Activated T-helper 1 cell treated with anti-CD3 and anti-CD28 coated beads, Interleukin-12 subunit alpha, Interleukin-12 subunit beta, Interleukin-2, Interleukin-4 antibody, amounts not matched to agents 30 ng/mL and 10 ng/mL and 1 ng/mL, durations not matched to agents 14 hours and 24 hours and 36 hours (primary cell): ENCODE measurements at places on chromosomes 7 and 10.
A peak's percentile ranks its signal among the peaks of the same experiment; 100 is the strongest.

DNA sequence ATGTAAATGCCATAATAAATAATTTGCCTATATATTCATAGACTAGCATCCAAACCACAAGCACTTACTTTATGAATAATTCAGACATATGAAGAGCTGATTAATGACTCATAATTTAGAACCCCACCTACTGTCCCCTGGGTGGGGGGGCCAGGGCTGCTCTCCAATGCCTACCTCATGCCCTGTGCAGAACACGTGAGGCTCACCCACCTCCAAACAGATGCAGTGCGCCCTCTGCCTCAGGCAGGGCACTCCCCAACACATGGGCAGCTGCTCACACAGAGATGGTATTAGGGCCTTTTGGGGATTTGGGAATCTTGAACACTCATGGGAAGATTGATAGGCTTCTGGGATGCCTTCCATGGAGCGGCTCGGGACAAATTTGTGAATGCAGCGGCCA is 75.1 kb upstream of the INSIG1 start:
- H3K27ac ChIP-seq: no peak overlapping the region
- peaks cover 6% of the 10 kb centered on the region for H3K4me1 ChIP-seq
- no peak overlapping the region for H3K4me3 ChIP-seq
- no peak for DNase-seq
- peaks cover 12% of the 10 kb centered on the region for H3K27me3 ChIP-seq

DNA sequence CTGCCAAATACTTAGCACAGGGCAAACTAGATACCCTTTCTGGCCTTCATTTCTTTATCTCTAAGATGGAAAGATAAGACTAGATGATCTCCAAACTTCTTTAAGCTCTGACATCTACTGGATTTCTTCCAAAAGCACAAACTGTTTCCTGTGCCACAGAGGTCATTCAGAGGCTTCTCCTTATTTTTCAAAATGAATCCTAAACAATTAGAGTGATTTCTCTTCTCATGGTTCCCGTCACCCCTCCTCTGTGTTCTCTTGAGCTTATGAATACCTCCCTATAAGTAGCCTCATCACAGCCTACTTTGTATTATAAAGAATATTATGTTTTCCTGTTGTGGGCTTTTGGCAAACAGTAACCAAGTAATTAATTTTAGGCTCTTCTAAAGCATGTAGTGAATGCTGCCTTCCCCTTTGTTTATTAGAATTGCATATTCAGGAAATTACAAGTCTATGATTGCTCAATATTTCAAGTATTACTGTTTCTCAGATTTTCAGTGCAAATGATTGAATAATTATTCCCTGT is 179.5 kb downstream of the REEP3 start:
- DNase-seq: no peak
- no peaks in the 10 kb centered on the region for H3K27me3 ChIP-seq
- no peak overlapping the region for H3K27ac ChIP-seq
- H3K4me3 ChIP-seq: no peak overlapping the region
- H3K36me3 ChIP-seq: no peaks in the 10 kb centered on the region

DNA sequence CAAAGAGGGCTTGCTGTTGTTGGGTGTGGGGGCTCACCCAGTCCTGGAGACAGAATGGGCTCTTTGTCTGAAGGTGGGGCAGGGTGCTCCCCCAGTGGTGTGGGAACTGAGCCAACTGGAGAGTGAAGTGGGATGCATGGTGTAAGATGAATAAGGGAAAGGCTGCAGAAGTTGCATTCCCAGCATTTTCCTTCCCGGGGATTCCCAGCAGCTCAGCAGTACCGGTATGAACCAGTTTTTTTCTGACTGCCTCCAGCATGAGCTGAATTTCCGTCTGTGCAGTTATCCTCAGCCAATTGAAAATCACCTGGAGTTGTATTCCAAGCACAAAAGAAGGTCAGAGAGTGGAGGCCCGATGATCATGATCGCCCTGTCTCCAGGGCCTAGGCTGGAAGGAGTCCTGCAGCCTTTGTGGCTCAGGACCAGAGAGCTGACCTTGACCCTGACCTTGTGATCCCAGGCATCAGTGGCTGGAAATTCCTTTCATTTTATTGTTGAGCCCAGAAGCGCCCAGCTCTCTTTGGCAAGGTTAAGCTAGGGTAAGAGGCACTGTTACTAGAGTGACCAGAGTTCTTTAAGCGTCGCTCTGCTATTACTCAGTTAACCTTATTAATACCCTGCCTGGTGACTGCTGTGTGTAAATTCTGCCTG is 33.4 kb downstream of the OGDH start:
- H3K4me1 ChIP-seq: peaks cover 75% of the 10 kb centered on the region
- H3K27ac ChIP-seq: peak overlapping the region; percentile 100
- peaks cover 27% of the 10 kb centered on the region for H3K36me3 ChIP-seq
- no peaks in the 10 kb centered on the region for H3K27me3 ChIP-seq
- no peak for DNase-seq

- no peaks in the 10 kb centered on the region for H3K4me1 ChIP-seq
- H3K27ac ChIP-seq: no peak overlapping the region
- no peaks in the 10 kb centered on the region for H3K36me3 ChIP-seq
- H3K27me3 ChIP-seq: peaks cover 1% of the 10 kb centered on the region
- H3K4me3 ChIP-seq: no peak overlapping the region
Measured at GRCh38 chr7:130683026-130683425, 3.3 kb downstream of the TSGA13 start.

GRCh38 chr10:88968391-88968790 is 15.8 kb upstream of the ACTA2 start:
- no peaks in the 10 kb centered on the region for H3K4me1 ChIP-seq
- no peak overlapping the region for H3K27ac ChIP-seq
- DNase-seq: no peak
- H3K4me3 ChIP-seq: no peak overlapping the region

DNA sequence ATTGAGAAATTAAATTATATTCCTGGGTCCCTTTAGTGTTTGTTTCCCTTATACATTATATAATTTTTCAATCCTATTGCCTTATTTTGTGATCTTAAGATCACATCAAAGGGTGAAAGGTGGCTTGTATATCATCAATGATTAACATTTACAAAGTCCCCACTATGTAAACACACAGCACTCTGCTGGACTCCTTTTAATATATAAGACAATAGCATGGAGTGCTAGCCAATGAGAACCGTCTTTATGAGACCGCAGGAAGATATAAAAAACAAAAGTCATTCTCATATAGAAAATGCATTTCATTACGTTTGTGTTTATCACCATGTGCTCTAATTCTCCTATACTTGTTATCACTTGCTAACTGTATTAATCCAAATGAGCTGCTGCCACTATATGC is 108.5 kb downstream of the HOXA1 start:
- no peak for DNase-seq
- peaks cover 2% of the 10 kb centered on the region for H3K27me3 ChIP-seq
- no peaks in the 10 kb centered on the region for H3K4me1 ChIP-seq
- no peak overlapping the region for H3K4me3 ChIP-seq
- H3K27ac ChIP-seq: no peak overlapping the region
- no peaks in the 10 kb centered on the region for H3K36me3 ChIP-seq

GRCh38 chr7:117312593-117313580 is 10.0 kb downstream of the WNT2 start:
- H3K4me1 ChIP-seq: no peaks in the 10 kb centered on the region
- H3K4me3 ChIP-seq: no peak overlapping the region
- H3K27ac ChIP-seq: no peak overlapping the region
- H3K27me3 ChIP-seq: peaks cover 2% of the 10 kb centered on the region

DNA sequence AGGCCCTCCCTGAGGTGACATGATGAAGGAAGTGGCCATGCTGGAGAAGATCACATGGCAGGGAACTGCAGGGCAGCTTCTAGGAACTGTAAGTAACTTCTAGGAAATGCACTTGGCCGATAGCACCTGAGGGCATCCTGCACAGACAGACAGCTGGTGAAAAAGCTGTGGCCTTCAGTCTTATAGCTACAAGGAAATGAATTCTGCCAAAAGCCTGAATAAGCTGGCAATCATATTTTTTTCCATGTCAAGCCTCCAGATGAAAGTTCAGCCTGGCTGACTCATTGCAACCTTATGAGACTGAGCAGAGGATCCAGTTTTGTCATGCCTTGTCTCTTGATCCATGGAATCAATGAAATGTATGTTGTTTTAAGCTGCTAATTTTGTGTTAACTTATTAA is 91.1 kb upstream of the CACNA2D1 start:
- H3K36me3 ChIP-seq: no peaks in the 10 kb centered on the region
- H3K4me1 ChIP-seq: no peaks in the 10 kb centered on the region
- no peaks in the 10 kb centered on the region for H3K27me3 ChIP-seq
- no peak for DNase-seq
- no peak overlapping the region for H3K4me3 ChIP-seq

DNA sequence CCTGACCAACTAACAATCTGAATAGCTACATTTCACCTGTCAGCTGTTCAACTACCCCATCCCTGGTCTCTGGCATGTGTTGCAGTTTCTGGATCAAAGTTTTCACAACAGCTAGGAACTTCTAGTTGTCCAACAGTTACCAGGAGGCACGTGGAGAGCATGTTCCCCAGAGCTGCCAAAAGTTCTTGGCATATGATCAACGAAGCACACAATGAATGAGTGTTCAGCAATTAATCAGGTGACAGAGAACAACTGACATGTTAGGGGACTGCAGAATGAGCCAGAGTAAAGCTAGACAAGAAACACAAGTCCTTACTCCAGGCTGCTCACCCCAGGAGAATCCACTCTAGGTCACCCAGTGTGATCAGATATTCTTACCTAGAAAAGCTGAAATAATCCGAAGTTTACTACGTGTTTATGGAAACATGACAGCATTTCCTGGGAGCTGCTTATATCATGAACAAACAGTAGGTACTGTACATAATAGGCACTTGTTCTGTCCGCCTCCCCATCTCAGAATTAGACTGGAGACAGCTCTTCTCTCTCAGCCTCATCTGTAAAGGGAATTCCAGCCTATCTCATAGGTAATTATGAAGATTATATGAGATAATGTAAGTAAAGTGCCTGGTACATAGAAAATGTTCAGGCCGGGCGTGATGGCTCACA is 50.6 kb downstream of the ZNF438 start:
- H3K4me3 ChIP-seq: no peak overlapping the region
- H3K4me1 ChIP-seq: peaks cover 9% of the 10 kb centered on the region

- peaks cover 9% of the 10 kb centered on the region for H3K4me1 ChIP-seq
- no peaks in the 10 kb centered on the region for H3K36me3 ChIP-seq
- peaks cover 37% of the 10 kb centered on the region for H3K27me3 ChIP-seq
Measured at GRCh38 chr7:128347647-128348097, 4.0 kb upstream of the RBM28 start.

- DNase-seq: no peak
- H3K4me3 ChIP-seq: no peak overlapping the region
- peaks cover 4% of the 10 kb centered on the region for H3K27me3 ChIP-seq
- no peaks in the 10 kb centered on the region for H3K36me3 ChIP-seq
Measured at GRCh38 chr10:89894051-89894450, 192.7 kb downstream of the KIF20B start.

DNA sequence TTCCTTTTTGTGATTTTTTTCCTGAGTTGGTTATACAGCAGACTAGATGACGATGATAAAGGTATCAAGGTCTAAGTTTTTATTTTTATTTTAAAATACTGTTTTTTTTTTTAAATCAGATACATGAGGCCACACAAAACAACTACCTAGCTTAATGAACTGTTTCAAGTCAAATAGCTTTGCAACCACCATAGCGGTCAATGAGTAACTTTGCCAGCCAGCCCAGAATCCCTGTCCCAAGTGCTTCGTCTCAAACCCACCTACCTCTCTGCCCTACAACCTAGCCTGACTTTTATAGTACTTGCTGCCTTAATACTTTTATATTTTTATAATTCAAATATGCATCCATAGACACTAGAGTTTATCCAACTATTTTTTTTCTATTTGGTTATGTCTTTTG is 676.5 kb downstream of the NRG3 start:
- no peak overlapping the region for H3K4me3 ChIP-seq
- H3K27ac ChIP-seq: no peak overlapping the region
- H3K27me3 ChIP-seq: no peaks in the 10 kb centered on the region

- H3K27me3 ChIP-seq: peaks cover 12% of the 10 kb centered on the region
- H3K36me3 ChIP-seq: no peaks in the 10 kb centered on the region
- H3K27ac ChIP-seq: no peak overlapping the region
- H3K4me3 ChIP-seq: no peak overlapping the region
- peak; percentile 47 for DNase-seq
Measured at GRCh38 chr7:74449809-74450397, 3.8 kb upstream of the GTF2IRD1 start.

GRCh38 chr10:72419241-72419640 is 64.5 kb upstream of the DNAJB12 start:
- no peak overlapping the region for H3K27ac ChIP-seq
- H3K4me1 ChIP-seq: no peaks in the 10 kb centered on the region
- no peaks in the 10 kb centered on the region for H3K27me3 ChIP-seq
- no peak for DNase-seq
- H3K36me3 ChIP-seq: peaks cover 19% of the 10 kb centered on the region

GRCh38 chr10:77873536-77874380 is 52.8 kb downstream of the DLG5 start:
- H3K4me3 ChIP-seq: no peak overlapping the region
- peaks cover 20% of the 10 kb centered on the region for H3K4me1 ChIP-seq
- H3K27ac ChIP-seq: peak overlapping the region; percentile 56
- H3K36me3 ChIP-seq: no peaks in the 10 kb centered on the region
- H3K27me3 ChIP-seq: peaks cover 6% of the 10 kb centered on the region

- DNase-seq: no peak
- H3K27ac ChIP-seq: no peak overlapping the region
- H3K27me3 ChIP-seq: peaks cover 29% of the 10 kb centered on the region
- H3K36me3 ChIP-seq: no peaks in the 10 kb centered on the region
- H3K4me3 ChIP-seq: no peak overlapping the region
- peaks cover 34% of the 10 kb centered on the region for H3K4me1 ChIP-seq
Measured at GRCh38 chr10:14384915-14385314, 54.2 kb upstream of the FRMD4A start.

DNA sequence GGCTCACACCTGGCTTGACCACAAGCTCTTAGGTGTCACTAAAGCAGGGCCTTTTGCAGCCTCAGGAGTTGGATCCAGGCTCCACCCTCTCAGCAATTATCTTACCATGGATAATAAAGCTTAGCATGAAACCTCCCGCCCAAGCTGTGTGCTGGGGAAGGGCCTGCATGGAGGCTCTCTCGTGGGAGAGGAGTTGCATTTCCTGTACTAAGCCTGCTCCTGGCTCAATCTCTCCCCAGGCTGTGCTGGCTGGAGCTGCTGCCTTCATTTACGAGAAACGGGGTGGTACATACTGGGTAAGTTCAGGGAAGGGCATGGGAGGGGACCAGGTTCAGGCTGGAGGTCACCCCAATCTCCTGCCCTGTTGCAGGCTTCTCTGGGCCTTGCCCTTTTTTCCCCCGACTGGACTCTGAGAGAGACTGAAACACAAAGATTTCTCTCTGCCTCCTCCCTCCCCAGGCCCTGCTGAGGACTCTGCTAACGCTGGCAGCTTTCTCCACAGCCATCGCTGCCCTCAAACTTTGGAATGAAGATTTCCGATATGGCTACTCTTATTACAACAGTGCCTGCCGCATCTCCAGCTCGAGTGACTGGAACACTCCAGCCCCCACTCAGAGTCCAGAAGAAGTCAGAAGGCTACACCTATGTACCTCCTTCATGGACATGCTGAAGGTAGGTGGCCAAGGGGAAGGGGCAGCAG is 2.7 kb downstream of the TMEM176A start:
- peaks cover 39% of the 10 kb centered on the region for H3K27me3 ChIP-seq
- no peak for DNase-seq
- H3K36me3 ChIP-seq: no peaks in the 10 kb centered on the region
- no peak overlapping the region for H3K4me3 ChIP-seq
- no peaks in the 10 kb centered on the region for H3K4me1 ChIP-seq

- no peaks in the 10 kb centered on the region for H3K4me1 ChIP-seq
- H3K27ac ChIP-seq: no peak overlapping the region
- no peak for DNase-seq
- H3K4me3 ChIP-seq: no peak overlapping the region
- H3K36me3 ChIP-seq: no peaks in the 10 kb centered on the region
- peaks cover 9% of the 10 kb centered on the region for H3K27me3 ChIP-seq
Measured at GRCh38 chr7:4951903-4952636, 6.9 kb downstream of the MMD2 start.

GRCh38 chr10:1575481-1576244 is 161.7 kb downstream of the ADARB2 start:
- H3K4me1 ChIP-seq: no peaks in the 10 kb centered on the region
- no peak for DNase-seq
- H3K27ac ChIP-seq: no peak overlapping the region
- H3K4me3 ChIP-seq: no peak overlapping the region
- peaks cover 5% of the 10 kb centered on the region for H3K27me3 ChIP-seq
